Activated CD4-positive, alpha-beta T cell treated with anti-CD3 and anti-CD28 coated beads, Interleukin-2, amount 50 U/mL, for 4 hours (primary cell): ENCODE measurements at places on chromosomes 5 and 9.

GRCh38 chr5:171895081-171895480, 109.5 kb downstream of the SMIM23 start:
- DNase-seq = no peak

GRCh38 chr9:135130207-135130976, 42.9 kb downstream of the OLFM1 start:
- no peak for DNase-seq

DNA sequence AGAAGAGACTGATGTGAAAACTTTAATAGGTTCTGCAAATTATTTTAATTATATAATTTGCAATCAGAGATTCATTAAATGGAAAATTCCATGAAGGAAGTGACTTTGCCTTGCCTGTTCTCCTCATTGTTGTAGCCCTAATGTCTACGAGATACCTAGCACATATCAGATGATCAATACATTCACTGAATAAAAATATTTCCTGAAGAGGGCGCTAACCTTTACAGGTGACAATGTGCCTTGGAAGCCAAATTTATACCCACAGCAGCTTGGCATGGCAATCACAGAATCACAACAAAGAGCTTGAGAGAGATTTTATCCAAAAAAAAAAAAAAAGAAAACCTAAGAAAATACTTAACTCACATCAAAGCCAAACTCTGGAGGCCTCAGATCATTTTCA, 17.4 kb downstream of the HAUS6 start:
- DNase-seq = no peak

DNA sequence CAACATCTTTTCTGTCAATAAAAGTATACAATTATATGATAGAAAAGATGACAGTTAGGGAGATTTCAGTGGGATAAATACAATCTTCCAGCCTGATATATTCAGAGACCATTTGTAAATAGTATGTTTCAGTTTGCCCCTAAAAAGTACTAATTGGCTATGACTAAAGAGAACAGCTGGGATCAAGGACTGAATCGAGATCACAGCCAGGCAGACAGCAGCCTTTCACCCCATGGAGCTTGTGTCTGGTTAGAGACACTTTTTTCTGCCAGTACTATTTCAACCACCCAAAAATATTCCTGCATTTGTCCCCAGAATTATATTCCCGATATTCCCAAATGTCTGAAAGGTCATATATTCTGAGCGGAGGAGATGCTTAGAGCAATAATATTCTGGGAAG, 577.3 kb upstream of the TLE4 start:
- DNase-seq = no peak

DNA sequence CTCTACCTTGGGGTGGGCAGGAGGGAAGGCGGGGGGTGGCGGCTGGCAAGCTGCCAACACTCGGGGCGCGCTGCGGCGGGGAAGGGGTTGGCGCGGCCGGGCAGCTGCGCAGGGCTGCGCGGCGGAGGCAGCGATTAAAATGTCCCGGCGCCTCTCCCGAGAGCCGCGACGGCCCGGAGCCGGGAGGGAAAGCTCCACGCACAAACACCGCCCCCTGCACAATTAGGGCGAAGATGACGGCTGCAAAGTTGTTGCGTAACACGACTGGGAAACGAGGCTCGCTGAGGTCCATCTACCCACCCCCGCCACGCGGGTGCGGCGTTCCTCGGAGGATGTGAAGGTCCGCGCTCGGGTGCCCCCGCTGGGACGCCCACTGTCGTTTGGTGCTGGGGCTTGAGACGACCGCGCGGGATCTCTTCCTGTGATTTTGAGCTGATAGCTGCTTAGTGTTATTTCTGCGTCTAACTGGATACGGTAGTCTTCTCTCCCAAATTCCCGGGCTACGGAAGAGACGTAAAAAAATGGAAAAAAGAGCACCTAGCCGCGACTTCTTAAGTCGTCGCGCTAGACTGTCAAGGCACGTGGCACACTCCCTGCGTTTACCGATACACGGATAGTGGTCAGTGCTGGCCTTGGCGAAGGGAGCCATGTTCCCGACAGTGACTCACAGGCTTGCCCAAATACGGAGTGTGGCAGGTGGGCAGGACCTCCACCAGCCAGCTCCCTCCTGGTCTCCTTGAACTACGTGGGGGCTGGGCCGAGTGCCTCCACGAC, 958 bp upstream of the NFIL3 start:
- DNase-seq = peak; percentile 40

GRCh38 chr5:161709239-161709638, 23.7 kb downstream of the GABRA6 start:
- DNase-seq = no peak

DNA sequence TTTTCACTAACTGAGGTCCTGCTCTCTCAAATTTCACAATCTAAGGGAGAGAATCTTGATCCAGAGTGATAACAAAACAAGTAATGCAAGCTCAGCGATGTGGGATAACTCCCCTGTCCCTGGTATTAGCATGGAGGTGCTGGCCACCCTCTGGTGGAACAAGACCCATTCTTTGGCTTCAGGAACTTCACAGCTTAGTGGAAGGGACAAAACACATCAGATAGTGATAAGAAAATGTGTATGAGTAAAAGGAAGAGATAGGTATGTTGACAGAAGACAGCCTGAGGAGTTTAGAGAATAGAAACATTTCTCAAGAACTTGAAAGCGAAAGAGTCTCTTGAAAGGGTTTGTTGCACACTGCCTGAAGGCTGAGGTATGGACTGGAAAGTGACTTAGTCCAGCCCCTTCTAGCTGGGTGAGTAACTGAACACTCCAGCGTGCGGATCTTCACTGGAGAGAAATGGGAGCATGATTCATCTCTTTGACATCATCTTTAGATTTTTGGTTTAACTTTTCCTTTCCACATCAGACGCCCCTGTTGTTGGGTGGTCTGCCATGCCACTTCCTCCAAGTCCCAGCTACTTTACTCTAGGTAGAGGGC, 25.4 kb upstream of the ZSWIM6 start:
- no peak for DNase-seq

GRCh38 chr9:30058463-30058862, 2326.0 kb upstream of the ACO1 start:
- no peak for DNase-seq

DNA sequence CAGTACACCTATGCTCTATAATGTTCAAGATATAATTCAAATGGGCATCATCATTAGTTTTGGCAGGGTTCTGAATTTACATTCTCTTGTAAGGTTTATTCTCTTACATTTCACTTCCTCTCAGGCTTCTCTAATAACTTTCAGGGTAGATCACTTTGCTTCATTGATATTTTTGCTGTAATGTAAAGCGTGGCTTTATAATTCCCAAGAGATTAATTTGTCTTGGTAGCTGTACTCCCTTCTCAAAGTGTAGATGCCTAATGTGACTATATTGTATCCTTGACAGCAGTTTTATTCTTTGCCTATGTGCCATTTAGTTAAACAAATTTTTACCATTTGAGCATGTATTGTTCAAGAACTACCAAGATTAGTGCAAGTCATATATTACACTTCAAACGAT, 889.1 kb downstream of the TAF11L14 start:
- no peak for DNase-seq

DNA sequence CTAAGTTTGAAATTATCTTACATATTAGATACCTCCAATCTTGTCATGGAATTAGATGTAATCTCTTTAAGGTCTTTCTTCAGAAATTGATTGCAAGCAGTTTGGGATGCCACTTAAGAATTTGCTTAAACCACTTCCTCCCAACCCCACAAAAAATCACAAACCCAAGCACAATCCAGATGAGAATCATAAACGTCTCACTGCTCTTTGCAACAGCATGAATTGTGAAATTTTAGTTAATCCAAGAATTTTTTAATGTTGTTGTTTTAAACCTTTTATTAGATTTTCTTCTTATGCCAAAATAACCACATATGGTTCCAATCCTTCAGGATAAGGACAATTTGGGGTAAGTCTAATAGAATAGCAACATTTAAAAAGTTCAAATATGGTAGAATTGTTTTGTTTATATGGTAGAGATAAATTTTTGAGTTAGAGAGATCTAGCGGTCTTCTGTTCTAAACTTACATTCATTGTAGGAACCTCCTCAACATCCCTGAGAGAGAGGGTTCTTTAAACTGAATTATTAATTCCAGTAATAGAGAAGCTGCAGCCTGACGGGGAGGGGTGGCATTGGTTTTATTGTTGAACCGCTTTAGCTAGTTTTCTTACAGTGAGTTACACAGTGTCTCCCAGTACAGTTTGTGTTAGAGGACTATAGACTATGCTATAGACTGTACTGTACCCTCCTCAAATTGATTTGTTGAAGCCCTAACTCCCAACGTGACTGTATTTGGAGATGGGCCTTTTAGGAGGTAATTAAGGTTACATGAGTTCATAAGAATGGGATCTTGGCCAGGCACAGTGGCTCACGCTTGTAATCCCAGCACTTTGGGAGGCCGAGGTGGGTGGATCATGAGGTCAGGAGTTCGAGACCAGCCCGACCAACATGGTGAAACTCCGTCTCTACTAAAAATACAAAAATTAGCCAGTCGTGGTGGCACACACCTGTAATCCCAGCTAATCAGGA, 24.8 kb upstream of the IL6ST start:
- no peak for DNase-seq

DNA sequence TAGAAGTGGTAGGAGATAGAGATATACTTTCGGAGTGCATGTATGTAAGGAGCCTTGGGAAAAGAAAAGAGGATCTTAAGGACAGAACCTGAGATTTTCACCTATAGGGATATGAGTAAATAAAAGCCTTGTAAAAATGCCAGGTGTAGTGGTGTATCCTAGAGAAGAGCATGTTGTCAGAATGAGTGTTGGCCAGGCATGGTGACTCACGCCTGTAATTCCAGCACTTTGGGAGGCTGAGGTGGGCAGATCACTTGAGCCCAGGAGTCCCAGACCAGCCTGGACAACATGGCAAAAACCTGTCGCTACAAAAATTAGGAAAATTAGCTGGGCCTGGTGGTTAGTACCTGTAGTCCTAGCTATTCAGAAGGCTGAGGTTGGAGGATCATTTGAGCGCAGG, 76.0 kb downstream of the IPO11 start:
- no peak for DNase-seq

- no peak for DNase-seq
Observed at GRCh38 chr9:137521405-137521985, 28.7 kb downstream of the PNPLA7 start.

DNA sequence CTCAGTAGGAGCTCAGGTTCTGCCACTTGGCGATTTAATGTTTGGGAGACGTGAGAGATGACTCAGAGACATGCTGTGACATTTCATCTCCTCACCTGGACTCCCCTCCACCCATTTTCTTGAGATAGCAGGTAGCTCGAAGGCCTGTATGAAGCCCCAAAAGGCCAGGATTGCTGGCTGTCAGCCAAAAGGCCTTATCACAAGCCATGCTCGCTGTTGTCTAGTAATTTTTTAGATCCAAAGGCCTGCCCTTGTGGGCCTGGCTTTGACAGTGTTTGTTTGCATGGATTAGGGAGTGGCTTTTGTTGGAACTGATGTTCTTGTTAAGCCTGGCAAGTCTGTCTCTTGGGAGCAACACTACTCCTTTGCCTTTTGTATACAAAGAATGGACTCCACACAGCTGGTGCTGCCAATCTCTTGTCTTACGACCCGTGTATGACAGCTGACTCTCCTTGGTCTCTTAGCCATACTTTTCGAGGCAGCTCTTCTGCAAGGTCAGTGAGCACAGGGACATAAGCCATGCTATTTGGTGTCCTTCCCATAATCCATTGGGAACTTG, 22.7 kb downstream of the CAVIN4 start:
- DNase-seq = no peak

GRCh38 chr5:100780376-100780870, 122.7 kb downstream of the ST8SIA4 start:
- DNase-seq = no peak

GRCh38 chr5:14728459-14728938, 64.0 kb downstream of the OTULIN start:
- DNase-seq = no peak

GRCh38 chr5:39946356-39947045, 521.7 kb upstream of the DAB2 start:
- DNase-seq = no peak

DNA sequence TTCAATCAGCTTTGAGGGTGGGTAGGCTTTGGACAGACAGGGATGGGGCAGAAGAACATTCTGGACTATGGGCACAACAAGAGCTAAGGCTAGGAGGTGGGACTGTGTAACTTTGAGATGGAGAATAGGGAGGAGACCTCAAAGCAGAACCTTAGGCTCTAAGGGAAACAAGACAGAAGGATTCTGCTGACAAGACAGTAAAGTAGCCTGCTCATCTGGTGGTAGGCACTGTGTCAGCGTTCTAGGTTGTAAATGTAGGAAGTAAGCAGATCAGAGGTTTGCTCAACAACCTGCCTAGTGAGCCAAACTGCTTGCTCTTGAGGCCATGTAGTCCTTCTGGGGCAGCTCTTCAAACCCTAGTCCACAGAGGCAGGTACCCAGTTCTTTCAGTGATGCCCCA, 15.0 kb upstream of the IL12B start:
- no peak for DNase-seq

- DNase-seq = no peak
Observed at GRCh38 chr9:85702191-85702590, 39.6 kb downstream of the AGTPBP1 start.

- no peak for DNase-seq
Observed at GRCh38 chr5:143533475-143533874, 130.0 kb upstream of the NR3C1 start.

- DNase-seq = no peak
Observed at GRCh38 chr5:1329111-1329579, 15.8 kb downstream of the CLPTM1L start.

GRCh38 chr5:158911693-158912363, 187.9 kb downstream of the EBF1 start:
- no peak for DNase-seq

DNA sequence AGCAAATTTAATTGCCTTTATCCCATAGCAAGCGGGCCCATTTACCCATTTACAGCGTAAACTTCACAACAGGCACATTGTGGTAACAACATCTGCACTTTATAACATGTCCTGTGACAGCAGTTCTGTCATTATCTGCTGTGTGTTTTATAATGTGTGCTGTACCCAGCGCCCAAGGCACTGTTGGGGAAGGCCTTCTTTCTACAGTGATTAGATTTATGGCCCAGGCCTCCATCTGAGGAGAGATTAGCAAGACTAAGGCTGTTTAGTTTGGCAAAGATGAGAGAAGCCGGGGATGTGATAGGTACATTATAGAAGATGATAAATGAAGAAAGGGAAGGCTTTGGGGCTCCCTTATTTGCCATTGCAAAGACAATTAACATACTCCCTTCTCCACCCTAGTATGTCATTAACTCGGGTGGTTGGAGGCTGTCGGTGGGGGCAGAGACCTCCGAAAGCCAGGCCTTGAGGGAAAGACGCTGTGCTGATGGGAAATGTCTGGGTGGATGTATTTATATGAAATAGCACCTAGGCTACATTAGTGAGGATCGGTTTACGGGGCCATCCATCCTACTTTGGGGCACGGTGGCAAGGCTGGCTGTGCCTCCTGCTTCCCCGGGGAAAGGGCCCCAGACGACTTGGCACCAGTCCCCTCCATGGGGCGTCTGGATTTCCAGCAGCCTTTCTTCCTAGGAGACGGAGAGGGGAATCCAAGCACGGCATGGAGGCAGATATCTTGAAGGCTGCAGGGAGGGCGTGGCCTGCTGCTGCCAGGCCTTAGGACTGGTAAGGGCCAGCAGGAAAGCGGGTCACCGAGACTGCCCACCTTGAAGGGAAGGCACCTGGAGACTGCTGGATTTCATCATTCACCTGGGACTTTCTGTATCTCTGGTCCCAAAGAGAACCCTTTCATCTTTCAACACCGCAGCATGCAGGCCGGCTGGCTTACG, 64.3 kb upstream of the PTCH1 start:
- DNase-seq = no peak

GRCh38 chr5:989961-990530, 18.6 kb upstream of the NKD2 start:
- no peak for DNase-seq
